ENCODE measurements at places on chromosomes 13 and 19.

DNA sequence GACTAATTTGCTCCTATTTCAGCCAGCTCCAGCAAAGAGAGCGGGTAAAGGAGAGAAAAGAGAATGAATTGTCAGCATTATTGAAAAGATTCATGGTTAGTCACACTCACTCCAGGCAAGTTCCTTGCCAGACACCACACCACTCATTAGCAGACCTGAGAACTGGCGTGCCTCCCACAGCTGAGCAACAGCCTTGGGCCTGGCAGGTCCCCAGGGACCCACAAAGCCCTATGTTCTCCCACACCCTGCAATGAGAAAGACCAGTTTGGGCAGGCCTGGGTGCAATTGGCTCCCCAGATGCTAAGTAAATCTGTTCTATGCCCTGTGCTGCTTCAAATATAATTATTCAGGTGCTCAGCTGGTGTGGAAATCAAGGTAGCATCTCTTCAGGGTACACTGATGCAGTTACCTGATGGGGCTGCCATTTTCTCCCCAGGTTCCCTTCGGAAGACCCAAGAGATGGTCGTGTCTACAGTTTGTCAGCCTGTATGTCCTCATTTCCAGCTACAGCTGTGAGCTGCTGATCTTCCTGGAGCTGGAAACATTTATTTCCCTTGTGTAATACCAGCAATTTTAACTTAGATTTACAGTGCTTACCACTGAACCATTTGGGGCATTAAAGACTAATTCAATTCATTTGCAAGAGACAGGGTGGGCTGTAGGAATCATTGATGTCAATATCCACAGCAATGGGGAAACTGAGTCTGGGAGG is 405.0 kb downstream of the COG6 start:
- peak; percentile 22 for DNase-seq

- no peak for DNase-seq
Measured at GRCh38 chr13:35724446-35724845, 248.0 kb upstream of the MAB21L1 start.

- DNase-seq: no peak
Measured at GRCh38 chr13:85828094-85828684, 29.0 kb upstream of the SLITRK6 start.

- no peak for DNase-seq
Measured at GRCh38 chr13:113959198-113959597, 14.7 kb downstream of the C13orf46 start.

GRCh38 chr13:23848646-23849141 is 40.5 kb downstream of the MIPEP start:
- DNase-seq: no peak

GRCh38 chr19:27964185-27964584 is 1248.8 kb downstream of the UQCRFS1 start:
- DNase-seq: no peak

DNA sequence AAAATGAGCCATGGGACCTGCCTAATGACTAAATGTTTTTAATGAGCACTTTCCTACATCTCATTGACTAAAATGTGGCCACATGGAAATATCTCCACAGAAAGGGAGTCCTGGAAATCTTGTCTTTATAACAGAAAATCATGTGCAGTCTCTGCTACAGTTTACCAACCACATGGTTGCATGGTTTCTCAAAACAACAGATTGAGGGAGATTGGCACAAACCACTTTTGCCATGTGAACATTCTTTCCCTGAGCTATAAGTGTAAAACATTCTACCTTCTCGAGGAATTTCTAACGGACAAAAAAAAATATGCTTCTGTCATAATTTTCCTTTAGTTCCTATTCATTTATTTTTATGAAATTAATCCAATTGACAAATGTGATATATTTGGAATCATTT is 218.9 kb upstream of the SLITRK5 start:
- no peak for DNase-seq

DNA sequence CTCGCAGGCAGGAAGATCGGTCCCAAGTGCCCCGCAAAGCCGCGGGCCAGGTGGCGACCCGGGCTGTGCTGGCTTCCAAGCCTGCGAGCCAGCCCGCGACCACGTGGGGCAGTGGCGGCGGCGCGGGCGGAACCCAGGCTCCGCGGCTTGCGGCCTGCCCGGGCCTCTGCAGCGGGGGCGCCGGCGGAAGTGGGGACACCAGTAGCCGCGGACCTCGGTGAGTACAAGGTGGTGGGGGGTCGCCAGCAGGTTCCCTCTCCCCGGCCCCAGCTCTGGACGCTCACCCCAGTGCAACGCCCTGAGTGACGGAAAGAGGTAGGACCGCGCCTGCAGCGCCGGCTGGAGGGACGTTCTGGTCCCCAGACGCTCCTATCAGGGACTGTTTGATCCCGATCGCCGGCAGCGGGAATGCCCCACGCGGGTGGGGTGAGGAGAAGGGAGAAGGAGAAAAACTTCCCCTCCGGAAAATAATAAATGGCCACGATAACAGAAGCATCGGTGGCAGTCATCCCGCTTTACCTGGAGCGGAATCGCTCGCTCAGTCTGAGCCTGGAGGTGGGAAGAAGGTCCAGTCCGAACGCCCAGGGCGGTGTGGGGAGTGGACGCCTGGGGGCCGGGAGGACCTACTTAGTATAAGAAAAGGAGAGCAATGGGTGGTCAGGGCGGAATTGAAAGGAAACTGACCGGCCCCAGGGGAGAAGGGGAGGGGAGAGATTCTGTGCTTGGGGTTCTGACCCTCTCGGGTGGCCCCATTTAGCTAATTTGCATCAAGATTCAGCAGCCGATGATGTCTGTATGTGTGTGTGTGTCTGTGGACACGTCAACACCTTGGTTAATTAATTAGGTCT is at the start of gene GEMIN7:
TSS of gene GEMIN7 (plus strand) at position 198 of the 848 bp plus-strand sequence. CDS start 10,855 bp downstream, outside the sequence.
- peak; percentile 67 for DNase-seq

DNA sequence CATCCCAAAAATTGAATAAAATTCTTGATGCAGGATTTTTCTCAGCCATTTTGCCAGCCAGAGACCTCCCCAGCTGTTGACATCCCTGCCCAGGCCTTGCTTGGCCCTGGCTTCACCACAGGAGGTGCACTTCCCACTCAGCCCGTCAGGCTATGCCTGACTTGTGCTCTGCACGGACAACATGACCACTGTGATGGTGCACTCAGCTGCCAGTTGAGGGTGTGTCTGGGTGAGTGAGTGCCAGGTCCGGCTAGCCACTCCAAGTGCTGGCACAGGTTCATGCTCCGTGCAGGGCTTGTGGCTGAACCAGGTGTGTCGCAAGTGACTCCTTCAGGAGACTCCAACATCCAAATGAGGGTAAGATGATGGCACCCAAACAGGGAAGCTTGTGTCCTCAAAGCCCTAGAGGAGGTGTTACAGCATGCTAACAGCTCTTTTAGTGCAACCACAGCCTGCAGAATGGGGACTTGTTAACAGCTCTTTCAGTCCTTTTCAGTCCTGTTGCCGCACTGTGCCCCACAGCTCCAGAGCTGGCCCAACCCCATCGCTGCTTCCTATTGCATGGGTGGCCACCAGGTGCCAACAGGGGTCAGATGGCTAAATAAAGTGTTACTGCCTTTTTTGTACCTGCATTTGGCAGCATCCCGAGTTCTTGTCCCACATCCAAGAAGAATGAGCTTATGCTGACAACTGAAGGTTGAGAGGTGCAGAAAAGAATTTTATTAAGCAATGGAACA is 380.7 kb downstream of the SLITRK5 start:
- DNase-seq: no peak

GRCh38 chr19:4640247-4641000 is 1.1 kb downstream of the TNFAIP8L1 start:
- no peak for DNase-seq

DNA sequence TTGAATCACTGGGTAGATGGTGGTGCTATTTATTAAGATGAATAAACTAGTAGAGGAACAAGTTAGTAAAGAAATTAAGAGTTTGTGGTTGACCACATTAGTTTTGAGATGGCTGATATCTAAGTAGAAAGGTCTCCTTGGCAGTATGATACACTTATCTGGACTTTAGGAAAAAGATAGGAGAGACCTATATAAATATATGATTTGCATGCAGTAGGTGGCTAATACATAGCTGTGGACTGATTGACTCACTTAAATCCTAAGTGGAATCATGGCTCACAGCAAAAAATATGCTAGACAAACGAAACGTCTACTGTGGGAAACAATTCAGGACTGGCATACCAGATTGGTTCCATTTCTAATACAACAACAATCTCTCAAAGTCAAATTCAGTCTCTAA is 92.0 kb downstream of the CAB39L start:
- DNase-seq: no peak

DNA sequence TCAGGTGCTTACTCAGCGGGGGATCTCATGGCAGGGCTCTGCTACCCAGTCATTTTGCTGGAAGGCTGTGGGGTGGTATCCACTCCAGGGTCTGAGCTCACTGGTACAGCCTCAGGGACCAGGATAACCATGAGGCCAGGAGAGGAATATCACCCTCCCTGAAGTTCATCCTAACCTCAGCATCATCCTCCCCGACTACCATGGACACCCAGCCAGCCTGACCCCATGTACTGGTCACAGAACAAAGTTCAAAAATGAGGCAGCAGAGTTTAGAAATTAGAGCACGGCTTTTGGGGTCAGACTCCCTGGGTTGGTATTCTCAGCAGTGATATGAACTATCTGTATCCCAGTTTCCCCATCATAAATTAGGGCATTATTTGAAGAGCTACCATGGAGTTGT is 35.5 kb upstream of the RXFP2 start:
- no peak for DNase-seq

DNA sequence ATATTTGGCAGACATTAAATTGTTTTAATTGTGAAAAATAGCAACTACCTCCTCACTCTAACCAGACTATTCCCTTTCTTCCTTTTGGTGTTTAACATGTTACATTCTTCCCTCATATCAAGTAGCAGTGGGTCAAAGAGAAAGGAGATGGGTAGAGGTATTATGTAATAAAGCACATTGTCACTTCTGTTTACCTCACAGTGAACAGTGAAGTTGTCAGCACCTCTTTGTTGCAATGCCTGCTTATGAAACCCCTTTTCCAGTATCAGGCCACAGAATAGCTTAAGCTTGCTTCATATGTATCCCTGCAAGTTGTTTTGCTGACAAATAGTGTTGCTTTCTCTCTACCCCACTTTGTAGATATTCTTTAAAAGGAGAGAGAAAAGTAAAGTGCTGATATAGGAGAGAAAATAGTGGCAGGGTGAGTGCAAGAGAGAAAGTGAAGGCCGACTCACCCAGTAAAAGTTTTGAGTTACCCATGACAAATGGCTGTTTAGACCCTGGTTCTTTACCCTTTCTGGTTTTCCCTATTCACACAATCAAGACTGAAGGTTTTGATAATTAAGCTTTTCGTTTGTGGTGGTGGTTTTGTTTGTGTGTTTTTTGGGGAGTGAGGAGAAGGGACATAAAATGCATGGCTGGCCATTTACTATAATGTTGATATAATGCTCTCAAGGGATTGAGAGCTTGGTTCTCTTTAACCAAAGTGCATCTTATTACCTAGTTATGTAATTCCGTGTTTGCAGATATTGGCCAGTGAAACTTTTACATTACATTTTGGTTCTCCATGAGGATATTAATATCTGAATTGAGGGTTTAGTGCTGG is 3.7 kb downstream of the ITM2B start:
- DNase-seq: no peak

DNA sequence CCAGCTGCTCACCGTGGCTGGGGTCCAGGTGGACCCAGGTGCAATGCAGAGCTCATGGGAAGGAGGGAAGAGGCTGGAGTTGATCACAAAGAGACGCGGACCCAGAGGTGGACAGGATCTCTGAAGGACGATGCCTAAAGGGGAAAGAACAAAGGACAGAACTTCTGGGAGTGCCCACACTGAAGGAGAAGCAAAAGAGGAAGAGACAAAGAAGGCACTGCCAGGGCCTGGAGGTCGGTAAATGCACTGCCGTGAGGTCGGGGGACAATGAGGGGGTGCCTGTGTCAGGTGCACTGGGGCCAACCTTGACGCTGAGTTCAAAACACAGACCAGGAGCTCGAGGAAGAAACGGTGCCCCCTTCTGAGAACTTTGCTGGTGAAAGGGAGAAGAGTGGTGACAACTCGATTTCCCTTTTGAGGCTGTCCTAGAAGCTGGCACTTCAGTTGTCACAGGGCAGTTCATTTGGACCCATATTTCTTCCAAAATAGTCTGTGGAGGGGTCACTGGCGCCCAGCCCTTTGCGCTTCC is 55.6 kb downstream of the GJA3 start:
- no peak for DNase-seq

- DNase-seq: no peak
Measured at GRCh38 chr19:18870531-18871172, 25.3 kb downstream of the CERS1 start.

DNA sequence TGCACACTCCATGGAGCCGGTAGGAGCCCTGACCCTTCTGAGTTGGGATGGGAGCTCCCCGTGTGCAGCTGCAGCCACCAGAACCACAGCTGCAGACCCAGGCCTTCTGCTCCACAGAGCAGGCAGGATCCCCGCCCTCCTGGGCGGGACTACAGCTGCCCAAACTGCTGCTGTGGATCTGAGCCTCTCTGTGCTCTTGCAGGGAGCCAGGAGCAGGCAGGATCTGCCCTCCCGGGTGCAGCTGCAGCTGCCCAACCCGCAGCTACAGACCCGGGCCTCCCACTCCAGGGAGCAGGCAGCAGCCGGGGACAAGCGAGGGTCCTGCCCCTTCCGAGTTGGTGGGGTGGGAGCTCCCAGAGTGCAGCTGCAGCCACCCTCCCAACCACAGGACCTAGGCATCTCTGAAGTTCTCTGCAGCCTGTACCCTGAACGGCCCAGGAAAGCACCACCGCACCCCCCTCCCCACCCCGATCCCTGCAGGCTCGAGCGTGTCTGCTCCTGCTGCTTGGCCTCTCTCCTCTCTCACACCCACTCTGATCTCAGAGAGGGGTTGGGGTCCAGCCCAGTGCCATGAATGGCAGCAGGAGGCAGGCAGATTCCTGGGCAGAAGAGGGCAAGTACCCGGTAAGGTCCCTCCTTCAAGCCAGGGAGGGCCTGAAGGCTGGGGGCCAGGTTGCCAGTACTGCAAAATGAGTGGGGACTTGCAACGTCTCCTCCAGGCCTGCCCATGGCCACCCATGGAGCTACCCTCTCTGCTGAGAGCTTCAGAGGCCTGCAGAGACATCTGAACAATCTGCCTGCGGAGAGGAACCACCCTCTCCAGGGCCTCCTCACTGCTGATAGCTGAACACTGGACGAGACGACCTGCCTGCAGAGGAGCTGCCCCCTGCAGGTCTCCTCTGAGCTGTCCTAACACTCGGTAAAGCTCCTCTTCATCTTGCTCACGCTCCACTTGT is 16.4 kb upstream of the EMP3 start:
- DNase-seq: no peak

GRCh38 chr13:91664039-91664438 is 265.6 kb downstream of the GPC5 start:
- no peak for DNase-seq

DNA sequence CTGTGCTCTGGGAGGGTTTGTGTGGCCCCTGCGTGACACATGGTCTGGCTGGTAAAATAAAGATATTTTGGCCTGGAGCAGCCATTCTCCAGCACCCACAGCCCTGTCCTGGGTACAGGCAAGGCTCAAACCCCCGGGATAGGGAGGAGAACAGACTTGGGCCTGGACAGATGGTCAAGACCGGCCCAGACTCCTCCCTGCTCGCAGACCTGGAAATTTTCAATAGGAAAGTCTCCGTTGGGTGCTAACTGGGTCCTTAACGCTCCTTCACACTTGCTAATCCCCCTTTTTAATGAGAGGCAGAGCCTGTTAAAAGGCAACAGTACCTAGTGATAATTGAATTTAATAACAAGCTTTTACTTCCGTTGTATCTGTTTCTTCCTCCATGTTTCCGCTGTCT is 2.5 kb downstream of the PALM start:
- DNase-seq: no peak

- peak; percentile 83 for DNase-seq
Measured at GRCh38 chr13:30865123-30866049, 40.7 kb upstream of the MEDAG start.

All from T-helper 2 cell (primary cell).